ENCODE measurements at places on chromosomes 3 and 15.

- no peak for DNase-seq
These were observed 5.1 kb upstream of the SRP14 start for GRCh38 chr15:40043927-40044716.

DNA sequence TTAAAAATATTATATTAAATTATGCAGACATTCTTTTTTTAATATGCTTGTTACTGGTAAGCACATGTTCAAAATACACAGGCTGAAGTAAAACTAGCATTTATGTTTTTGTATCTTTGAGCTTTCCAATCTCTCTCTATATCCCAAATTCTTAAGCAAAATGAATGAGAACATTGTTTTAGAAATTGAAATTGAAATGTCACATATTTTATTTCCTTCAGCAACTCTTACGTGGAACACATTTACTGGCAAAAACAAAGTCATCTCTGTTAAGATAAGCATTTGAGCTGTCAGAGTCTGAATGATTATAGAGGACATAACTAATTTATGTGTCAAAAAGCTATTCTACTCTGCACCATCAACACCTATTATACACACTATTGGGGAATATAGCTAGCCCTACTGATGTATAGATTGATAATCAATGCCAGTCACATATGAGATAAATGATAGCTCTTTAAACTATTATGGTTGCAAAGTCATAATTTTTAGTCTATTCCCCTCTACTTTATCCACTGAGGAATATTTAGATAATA lies 535.4 kb upstream of the BCHE start:
- no peak for DNase-seq

- DNase-seq = no peak
These were observed 4.5 kb downstream of the SMC4 start for GRCh38 chr3:160403796-160404470.

DNA sequence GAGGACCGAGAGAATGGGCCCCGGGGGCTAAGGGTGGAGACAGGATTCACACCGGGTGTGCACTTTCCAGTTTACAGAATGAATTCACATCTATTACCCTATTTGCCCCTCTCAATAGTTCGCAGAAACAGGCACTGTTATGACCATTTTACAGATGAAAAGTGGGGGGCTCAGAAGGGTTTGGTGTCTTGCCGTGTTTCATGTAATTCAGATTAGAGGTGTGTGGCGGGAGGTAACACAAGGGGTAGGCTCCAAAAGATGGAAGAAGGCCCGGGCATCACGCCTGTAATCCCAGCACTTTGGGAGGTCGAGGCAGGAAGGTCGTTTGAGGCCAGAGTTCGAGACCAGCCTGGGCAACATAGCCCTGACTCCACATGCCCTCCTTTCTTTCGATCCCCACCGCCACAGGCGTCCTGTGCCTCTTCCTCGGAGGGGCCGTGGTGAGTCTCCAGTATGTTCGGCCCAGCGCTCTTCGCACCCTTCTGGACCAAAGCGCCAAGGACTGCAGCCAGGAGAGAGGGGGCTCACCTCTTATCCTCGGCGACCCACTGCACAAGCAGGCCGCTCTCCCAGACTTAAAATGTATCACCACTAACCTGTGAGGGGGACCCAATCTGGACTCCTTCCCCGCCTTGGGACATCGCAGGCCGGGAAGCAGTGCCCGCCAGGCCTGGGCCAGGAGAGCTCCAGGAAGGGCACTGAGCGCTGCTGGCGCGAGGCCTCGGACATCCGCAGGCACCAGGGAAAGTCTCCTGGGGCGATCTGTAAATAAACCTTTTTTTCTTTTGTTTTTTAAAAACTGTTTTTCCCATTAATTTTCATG lies 3.4 kb downstream of the DUOXA2 start:
- no peak for DNase-seq

GRCh38 chr3:182717216-182717615 lies 76.1 kb upstream of the ATP11B start:
- DNase-seq = peak; percentile 37

GRCh38 chr3:152539191-152539764 lies 270.5 kb downstream of the MBNL1 start:
- DNase-seq = no peak

DNA sequence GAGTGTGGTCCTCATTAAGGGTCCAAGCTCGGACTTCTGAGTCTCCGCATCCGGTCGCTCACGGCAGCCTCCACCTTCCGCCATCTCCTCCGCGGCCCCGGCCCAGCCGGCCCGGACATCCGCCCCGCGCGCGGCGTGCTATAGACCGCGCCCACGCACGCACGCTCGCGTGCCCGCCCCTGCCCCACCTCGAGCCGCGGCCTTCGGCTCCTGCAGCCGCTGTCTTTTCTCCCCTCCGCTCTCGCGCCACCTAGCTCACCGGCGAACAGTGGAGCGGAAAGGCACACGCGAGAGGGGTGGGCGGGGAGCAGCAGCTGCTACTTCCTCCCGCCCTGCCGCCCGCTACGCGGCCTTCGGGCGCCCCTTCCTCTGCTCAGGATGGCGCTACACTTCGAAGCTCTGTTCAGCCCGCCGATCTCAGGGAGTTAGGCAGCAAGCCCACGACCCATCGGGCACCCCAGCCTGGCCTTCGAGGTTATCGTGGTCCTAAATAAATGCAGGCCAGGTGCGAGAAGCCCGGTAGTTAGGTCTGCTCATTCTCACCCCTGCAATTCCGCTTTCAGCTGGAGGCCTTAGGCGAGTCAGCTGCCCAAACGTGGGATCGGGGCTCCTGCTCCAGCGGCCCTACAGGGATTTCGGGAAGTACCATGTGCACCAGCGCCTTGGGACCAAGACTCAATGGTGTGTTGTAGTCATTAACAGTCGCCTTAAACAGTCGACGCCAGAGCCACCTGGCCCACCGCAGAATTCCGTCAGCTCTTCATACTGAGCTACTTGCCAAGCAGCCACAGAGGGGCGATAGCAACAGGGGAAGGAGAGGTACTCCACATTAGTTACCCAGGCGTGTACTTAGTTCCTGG lies at the start of gene USP4:
Gene USP4, minus strand, starts transcription at position 113 of the 860 bp plus-strand sequence. Its CDS starts 29 bp downstream, at position 84.
- peak; percentile 96 for DNase-seq

DNA sequence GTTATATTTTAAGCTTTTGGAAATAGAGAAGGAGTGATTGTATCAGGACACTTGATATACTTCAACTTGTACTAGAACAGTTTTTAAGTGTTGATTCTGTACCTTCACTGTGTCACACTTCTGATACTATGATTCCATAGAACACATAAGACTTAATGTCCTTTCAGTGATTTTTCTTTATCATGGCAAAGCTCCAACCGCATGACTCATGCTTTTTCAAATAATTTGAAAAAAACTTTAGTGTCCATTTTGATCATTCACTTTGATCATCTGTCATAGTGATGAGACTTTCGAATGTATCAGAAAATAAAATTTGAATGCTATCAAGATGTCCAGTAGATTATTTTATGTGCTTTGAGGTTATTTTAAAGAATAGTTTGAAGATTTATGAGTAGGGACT lies 32.0 kb downstream of the AP4E1 start:
- DNase-seq = no peak

GRCh38 chr15:52331490-52332240 lies 36.1 kb upstream of the MYO5C start:
- peak; percentile 45 for DNase-seq

GRCh38 chr3:110799271-110799670 lies 272.3 kb upstream of the NECTIN3 start:
- DNase-seq = no peak

DNA sequence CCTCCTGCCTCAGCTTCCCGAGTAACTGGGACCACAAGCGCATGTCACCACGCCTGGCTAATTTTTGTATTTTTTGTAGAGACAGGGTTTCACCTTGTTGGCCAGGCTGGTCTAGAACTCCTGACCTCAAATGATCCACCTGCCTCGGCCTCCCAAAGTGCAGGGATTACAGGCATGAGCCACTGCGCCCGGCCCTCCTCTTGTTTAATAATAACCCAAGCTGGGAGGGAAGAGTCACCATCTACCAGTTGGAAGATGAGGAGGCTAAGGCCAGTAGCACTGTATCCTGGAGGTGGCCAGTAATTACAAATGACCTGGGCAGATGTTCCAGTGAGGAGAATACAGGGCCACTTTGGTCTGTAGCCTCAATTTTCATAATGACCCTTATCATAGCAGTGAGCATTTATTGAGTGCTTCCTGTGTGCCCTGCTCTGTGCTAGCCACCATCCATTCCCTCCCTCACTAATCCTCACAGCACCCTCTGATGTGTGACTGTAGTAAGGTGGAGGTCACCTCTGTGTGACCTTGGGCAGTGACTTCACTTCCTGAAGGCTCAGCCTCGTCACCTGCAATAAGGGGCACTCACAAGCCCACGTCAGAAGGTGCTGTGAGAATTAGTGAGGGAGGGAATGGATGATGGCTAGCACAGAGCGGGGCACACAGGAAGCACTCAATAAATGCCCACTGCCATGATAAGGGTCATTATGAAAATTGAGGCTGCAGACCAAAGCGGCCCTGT lies 64.2 kb downstream of the ABTB1 start:
- no peak for DNase-seq

- DNase-seq = no peak
These were observed 30.1 kb upstream of the TBC1D5 start for GRCh38 chr3:17772556-17772955.

DNA sequence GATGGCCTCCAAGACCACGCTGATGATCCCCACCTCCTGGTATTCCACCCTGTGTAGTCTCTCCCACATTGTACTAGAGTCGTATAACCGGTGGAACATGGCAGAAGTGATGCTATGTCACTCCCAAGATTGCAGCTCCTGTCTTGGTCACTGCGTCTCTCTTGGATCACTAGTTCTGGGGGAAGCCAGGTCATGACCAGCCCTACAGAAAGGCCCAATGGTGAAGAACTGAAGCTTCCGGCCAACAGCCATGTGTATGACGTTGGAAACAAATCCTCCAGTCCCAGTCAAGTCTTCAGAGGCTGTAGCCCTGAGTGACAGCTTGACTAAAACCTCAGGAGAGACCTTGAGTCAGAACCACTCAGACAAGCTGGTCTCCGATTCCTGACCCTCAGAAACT lies 61.9 kb upstream of the FNDC3B start:
- no peak for DNase-seq

- DNase-seq = no peak
These were observed 60.3 kb downstream of the DIPK2A start for GRCh38 chr3:144031938-144032337.

DNA sequence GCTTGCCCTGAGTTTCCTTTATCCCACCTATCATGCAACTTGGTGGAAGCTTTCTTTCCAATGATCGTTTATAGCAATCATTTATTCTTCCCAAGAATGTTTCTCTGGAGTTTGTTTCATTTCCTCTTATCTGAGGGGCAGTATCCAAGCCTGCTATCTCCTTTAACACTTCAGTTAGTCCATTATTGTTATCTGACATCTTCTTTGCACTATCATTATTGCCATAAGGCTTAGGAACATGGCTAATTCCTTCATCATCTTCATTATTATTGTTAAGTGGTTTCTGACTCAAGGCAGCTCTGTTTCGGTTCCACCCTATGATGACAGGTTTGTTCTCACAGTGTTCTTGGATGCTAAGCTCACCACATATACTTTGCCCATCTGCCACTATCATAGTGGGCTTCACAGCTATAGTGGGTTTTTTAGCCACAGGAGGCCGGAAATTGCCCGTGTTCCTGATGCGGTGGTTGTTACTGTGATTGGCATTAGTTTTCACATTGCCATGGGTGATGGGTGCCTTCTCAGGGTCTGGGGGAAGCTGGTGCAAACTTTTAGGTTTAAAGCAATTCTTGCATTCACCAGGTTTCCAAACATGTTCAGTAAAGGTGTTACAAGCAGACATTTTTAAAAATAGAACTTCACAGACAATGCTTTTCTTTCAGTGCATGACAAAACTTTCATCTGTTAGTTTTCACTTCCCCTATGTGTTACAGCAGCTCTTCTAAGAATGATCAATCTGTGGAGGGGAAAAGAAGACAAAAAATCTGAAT lies 110.6 kb upstream of the TSPAN3 start:
- no peak for DNase-seq

All from hepatocyte (in vitro differentiated cells).